ENCODE measurements at places on chromosomes 7 and 10. TPM values are rescaled to one million over a fixed set of nuclear protein-coding genes. Genes with fewer than 3 reads are reported as not detected.

The GFRA1 gene
- total RNA-seq: 0.24 TPM

The COBL gene
- 9.2 TPM for total RNA-seq

The EVX1 gene
- not detected for total RNA-seq

The SPACDR gene
- total RNA-seq: not detected

The TMEM176A gene
- total RNA-seq: not detected

The BEND7 gene
- total RNA-seq: 5.2 TPM

The PDK4 gene
- 331 TPM for total RNA-seq

DNA sequence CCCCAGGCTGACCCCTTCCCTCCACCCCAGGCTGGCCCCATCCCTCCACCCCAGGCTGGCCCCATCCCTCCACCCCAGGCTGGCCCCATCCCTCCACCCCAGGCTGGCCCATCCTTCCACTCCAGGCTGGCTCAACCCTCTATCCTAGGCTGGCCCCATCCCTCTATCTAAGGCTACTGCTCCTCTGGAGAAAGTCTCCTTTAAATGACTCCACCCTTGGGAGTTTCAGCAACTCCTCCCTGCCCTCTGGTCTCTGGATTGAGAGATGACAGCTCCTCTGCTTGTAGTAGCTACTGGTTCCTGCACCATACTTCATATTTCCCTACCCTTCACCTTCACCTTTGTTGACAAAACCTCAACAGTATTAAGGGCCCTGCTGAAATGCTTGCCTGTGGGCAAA lies 8.5 kb downstream of the PRLHR start:
- DNase-seq: no peak

DNA sequence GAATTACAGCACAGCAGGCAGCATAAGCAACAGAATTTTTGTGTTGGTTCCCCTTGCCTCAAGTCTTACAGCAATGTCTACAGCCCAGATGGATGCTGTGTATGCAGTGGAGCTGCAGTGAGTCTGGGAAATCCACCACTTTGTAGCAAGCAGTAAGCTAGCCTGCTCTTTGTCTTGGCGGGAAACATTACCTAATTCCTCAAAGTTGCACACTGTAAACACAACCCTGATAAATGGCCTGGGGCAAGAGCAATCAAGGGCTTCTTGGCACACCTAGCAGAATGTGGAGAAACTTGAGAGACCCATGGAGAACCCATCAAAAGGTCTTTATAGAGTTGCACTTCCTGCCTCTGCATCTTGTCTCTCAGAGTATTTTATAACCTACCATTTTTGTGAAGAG lies 102.0 kb upstream of the FOXP2 start:
- DNase-seq: no peak

- DNase-seq: no peak
These were observed 407.4 kb downstream of the MAGI2 start for GRCh38 chr7:79046061-79046460.

GRCh38 chr10:42801135-42801534 lies 18.5 kb downstream of the BMS1 start:
- DNase-seq: no peak

- no peak for DNase-seq
These were observed 3.0 kb upstream of the SKIDA1 start for GRCh38 chr10:21528236-21529031.

DNA sequence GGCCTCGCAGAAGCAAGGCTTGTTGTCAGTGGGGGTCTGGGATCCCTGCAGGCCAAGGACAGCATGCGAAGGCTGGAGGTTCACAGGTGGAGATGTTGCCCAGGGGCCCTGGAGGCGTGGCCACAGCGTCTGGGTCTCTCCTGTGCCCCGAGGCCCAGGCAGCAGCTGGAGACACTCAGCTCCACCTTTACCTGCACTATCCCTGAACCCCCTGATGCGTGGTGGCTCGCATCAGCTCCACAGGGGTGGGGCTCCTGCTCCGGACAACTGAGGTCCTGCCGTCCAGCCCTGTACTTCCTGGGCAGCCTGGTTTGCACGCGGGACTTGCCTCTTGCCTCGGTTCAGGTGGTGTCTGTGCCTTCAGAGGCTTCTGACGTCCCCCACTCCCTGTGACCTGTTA lies 54.6 kb upstream of the ZNF32 start:
- no peak for DNase-seq
